ENCODE measurements at places on chromosomes 11 and 22. TPM values are rescaled to one million over a fixed set of nuclear protein-coding genes. Genes with fewer than 3 reads are reported as not detected.

GRCh38 chr11:18010121-18010670 lies 2.7 kb downstream of the SERGEF start:
- no peaks in the 10 kb centered on the region for H3K4me1 ChIP-seq
- DNase-seq = peak; percentile 2
- peaks cover 5% of the 10 kb centered on the region for H3K36me3 ChIP-seq
- no peak overlapping the region for H3K27ac ChIP-seq

DNA sequence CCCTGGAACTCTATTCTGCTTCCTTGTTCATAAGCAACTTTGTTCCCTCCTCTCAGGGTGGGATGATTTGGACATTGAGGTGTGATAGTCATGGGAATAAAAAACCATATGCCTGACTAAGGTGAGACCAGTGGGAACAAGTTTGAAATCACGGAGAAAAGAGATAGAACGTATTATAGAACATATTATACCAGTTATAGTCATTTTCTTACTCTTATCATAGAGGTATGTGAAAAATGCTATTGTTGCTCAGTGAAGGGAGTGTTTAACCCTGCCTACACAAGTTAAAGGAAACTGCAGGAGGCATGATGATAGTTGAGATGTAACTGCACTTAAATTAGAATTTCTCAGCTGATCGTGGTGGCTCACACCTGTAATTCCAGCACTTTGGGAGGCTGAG lies 15.5 kb downstream of the OR6Q1 start:
- H3K27me3 ChIP-seq = peaks cover 8% of the 10 kb centered on the region
- H3K36me3 ChIP-seq = no peaks in the 10 kb centered on the region
- no peak overlapping the region for H3K4me3 ChIP-seq
- H3K4me1 ChIP-seq = no peaks in the 10 kb centered on the region
- DNase-seq = no peak

DNA sequence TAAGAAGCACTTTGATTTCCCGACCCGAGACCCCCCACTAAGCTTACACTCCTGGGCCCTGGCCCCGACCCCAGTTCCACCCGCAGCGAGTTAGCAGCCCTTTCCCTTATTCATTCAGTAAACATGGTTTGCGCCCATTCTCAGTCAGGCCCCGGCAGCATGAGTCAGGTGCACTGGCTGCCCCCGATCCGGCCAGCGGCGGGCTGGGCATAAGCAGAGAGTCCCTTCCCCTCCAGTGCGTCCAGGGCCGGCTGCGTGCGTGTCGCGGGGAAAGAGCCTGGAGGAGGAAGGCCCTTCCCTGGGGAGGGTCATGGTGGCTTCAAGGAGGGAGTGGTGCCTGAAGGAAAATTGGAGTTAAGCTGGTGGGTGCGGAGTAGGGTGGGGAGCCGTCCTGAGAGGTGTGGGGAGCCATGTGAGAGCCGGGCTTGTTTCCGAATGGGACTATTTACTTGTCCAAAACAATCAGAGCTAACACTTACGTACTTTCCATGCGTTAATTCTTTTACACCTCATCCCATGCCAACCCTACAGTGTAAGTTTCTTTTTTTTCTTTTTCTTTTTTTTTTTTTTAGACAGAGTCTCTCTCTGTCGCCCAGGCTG lies 657 bp downstream of the IGHMBP2 start:
- H3K27me3 ChIP-seq = no peaks in the 10 kb centered on the region
- peaks cover 22% of the 10 kb centered on the region for H3K4me1 ChIP-seq
- H3K36me3 ChIP-seq = peaks cover 39% of the 10 kb centered on the region

Gene HTR3B
- not detected for total RNA-seq

Gene MMP27
- total RNA-seq = not detected

DNA sequence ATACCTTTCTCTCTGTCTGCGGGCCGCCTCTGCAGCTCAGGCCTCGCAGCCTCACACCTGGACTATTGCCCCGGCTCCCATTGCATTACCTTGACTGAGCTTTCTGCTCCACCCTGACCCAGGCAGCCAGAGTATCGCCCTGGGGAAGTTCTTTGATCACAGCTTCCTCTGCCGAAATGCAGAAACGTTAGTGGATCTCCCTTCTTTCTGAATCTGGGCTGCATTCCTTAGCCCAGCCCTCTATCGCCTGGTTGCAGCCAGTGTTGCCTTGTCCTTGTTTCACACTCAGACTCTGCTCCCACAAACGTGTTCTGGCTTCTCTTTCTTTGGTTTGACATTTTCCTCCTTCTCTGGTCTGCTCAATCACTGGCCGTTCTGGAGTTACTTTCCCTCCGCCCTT lies 195.7 kb downstream of the ADAMTS15 start:
- H3K36me3 ChIP-seq = no peaks in the 10 kb centered on the region
- DNase-seq = no peak

DNA sequence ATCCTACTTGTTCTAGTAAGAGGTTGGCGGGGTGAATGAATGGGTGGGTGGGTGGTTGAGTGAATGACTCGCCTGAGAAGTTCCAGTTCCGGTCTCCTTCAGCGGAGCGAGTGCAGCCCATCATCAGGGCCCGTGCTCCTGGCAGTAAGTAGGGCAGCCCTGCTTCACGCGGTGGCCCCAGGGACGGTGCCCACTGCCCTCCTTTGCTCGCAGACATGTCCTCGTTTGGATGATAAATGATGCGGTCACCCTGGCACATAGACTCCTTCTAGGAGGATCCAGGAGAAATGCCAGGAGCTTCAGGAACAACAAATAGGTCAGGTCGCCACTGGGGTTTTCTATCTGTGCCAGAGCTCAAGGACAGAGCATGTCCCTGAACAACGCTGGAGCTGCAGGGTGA lies 370.8 kb downstream of the CTTN start:
- no peaks in the 10 kb centered on the region for H3K36me3 ChIP-seq
- no peaks in the 10 kb centered on the region for H3K27me3 ChIP-seq
- no peak for DNase-seq
- no peak overlapping the region for H3K27ac ChIP-seq
- H3K4me1 ChIP-seq = no peaks in the 10 kb centered on the region
- H3K4me3 ChIP-seq = no peak overlapping the region

Gene KIRREL3
- total RNA-seq = not detected

Gene DPAGT1
- total RNA-seq = 115 TPM

Gene APOL5
- total RNA-seq = not detected

Gene OR10A2
- not detected for total RNA-seq

Gene TTLL1
- 6.8 TPM for total RNA-seq

GRCh38 chr11:1783725-1784529 lies 20.2 kb upstream of the CTSD start:
- no peaks in the 10 kb centered on the region for H3K27me3 ChIP-seq
- no peaks in the 10 kb centered on the region for H3K4me1 ChIP-seq
- no peak for DNase-seq
- no peaks in the 10 kb centered on the region for H3K36me3 ChIP-seq
- no peak overlapping the region for H3K27ac ChIP-seq

Gene GLYATL1
- not detected for total RNA-seq

DNA sequence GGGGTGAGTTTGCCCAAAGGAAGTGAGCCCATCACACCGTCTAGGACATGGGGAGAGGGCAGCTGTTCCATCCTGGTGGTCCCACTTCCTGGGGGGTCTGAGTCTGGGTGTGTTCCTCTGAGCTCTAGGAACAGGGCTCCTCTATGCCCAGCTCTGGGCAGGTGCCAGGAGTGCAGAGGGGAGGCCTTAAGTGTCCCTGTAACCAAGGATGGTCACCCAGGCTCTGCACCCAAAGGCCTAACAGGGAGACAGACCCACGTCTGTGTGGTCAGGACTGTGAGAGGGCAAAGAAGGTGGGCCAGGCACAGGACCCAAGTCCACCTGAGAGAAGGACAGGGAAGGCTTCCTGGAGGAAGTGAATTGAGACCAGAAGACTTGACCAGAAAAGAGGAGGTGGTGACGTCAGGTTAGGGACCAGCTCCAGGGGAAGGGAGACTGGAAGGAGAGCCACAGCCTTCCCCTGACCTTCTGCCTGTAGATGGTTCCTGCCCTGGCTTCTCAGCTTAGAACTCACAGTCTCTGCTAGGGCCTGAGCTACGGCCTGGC lies 11.3 kb upstream of the TCF20 start:
- H3K4me3 ChIP-seq = no peak overlapping the region
- H3K27ac ChIP-seq = no peak overlapping the region
- no peaks in the 10 kb centered on the region for H3K4me1 ChIP-seq
- no peaks in the 10 kb centered on the region for H3K27me3 ChIP-seq
- no peak for DNase-seq

DNA sequence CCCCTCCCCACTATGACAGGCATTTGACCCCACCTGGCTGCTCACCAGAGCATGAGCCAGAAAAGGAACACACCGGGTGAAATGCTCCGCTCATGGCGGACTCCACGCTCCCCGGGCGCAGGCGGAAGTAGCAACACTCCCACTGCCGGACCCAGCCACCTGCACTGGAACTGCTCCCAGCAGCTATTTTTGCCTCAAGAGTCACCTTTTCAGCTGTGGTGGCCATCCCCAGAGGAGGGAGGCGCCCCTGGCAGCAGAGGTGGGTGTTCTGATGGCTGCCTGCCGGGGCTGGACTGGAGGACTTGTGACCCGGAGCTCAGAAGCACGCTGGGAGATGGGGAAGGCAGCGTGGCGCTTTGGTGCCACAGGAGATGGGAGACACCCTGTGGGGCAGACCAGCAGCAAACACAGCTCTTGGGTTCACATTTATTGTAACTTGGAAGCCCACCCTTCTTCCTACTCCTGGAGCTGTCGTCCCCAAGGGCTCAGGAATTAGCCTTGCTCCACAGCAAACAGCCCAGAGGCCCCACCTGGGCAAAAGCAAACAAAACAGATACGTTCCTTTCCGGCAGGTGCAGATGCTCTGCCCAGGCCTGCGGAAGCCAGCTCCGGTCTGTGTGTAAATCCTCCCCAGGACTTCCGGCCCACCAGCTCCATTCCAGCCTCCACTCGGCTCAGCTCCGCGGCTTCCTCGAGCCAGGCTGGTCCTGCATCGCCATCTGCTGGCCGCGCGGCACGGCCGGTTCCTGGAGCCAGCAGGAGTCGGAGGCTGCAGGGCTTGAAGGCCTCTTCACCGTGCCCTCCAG lies 3.7 kb downstream of the RPS19BP1 start:
- H3K27me3 ChIP-seq = no peaks in the 10 kb centered on the region
- peak overlapping the region; percentile 24 for H3K27ac ChIP-seq
- peaks cover 41% of the 10 kb centered on the region for H3K4me1 ChIP-seq
- DNase-seq = peak; percentile 95
- peaks cover 35% of the 10 kb centered on the region for H3K36me3 ChIP-seq
- H3K4me3 ChIP-seq = no peak overlapping the region

DNA sequence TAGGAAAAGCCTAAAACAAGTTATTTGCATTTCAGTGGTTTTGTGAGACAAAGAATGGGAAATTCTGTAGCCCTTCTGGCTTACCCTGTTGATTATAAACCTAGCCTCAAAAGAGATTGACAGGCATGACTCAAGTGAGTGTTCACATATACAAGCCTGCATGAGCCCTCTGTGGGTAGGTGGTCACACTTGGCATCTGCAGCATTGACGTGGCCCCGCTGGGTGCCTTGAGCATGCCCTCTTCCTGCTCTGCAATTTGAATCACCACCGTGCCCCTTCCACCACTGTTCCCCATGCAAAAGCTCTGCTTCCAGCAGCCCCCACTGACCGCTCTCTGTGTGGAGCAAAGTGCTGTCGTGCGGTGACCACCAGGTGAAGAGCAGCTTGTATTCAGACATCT lies 21.0 kb upstream of the ADSL start:
- no peak overlapping the region for H3K4me3 ChIP-seq
- peaks cover 28% of the 10 kb centered on the region for H3K36me3 ChIP-seq
- no peak for DNase-seq
- no peaks in the 10 kb centered on the region for H3K27me3 ChIP-seq
- no peaks in the 10 kb centered on the region for H3K4me1 ChIP-seq

DNA sequence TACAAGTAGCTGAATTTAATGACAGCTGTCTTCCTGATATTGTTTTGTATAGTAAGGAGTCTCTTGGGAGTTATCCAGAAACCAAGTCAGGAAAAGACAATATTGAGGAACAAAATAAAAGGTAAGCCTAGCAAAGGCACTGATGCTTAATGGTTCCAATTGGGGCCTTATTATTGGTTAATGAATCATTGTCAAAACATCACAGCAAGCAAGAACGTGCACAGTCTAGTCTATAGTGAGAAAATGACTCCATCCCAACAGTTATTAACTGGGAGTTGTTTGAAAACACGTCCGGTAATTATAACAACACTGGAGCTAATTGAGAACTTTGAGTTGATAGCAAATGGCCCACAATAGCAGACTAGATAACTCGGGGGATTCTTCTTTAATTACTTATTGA lies 17.7 kb downstream of the BSX start:
- DNase-seq = no peak
- peaks cover 72% of the 10 kb centered on the region for H3K27me3 ChIP-seq
- no peak overlapping the region for H3K27ac ChIP-seq

GRCh38 chr11:119375337-119376196 lies 5.9 kb downstream of the USP2 start:
- peaks cover 17% of the 10 kb centered on the region for H3K4me1 ChIP-seq
- H3K36me3 ChIP-seq = no peaks in the 10 kb centered on the region
- DNase-seq = no peak
- no peaks in the 10 kb centered on the region for H3K27me3 ChIP-seq
- H3K27ac ChIP-seq = no peak overlapping the region

Gene CHRNA10
- total RNA-seq = 2.1 TPM

Gene KRTAP5-1
- not detected for total RNA-seq

GRCh38 chr11:69320756-69321741 lies 27.1 kb downstream of the MYEOV start:
- H3K4me1 ChIP-seq = peaks cover 51% of the 10 kb centered on the region
- H3K36me3 ChIP-seq = peaks cover 54% of the 10 kb centered on the region
- no peak for DNase-seq
- peak overlapping the region; percentile 86 for H3K27ac ChIP-seq
- H3K4me3 ChIP-seq = no peak overlapping the region

DNA sequence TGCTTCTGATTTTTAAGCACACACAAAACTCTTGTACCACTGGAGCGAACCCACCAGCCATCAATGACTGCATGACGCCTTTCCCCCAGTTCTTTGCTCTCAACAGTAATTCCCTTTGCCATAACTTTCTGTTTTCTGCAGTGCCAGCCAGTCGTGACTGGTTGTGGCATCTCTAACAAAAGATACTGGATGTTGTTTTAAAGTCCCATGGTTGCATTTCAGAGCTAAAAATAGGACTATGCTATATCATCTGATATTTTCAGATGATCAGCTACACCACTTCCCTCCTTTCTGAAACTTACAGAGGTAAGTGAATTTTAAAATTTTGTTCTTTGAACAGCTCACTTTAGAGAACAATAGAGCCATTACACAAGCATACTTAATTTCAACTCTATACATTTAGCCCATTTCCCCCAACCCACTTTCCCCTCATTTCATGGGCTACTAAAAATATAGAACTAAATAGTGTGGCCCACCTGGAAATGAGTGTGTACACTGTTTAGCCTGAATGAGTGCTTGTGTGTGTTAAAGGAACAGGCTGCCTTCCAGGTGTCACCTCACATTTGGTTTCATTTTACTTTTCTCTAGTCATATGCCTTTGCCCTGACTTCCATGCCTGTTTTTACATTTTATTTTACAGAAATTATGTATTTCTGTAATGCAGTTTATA lies 136.9 kb upstream of the ZC3H12C start:
- H3K27me3 ChIP-seq = no peaks in the 10 kb centered on the region
- H3K27ac ChIP-seq = no peak overlapping the region
- peaks cover 41% of the 10 kb centered on the region for H3K4me1 ChIP-seq
- H3K36me3 ChIP-seq = no peaks in the 10 kb centered on the region
- DNase-seq = no peak

- no peak overlapping the region for H3K4me3 ChIP-seq
- no peak for DNase-seq
- no peak overlapping the region for H3K27ac ChIP-seq
Observed at GRCh38 chr11:104819603-104820002, 78.7 kb downstream of the CASP12 start.

Gene LSP1
- total RNA-seq = not detected

GRCh38 chr11:7077101-7077500 lies 11.7 kb upstream of the RBMXL2 start:
- no peaks in the 10 kb centered on the region for H3K4me1 ChIP-seq
- DNase-seq = no peak
- H3K4me3 ChIP-seq = no peak overlapping the region
- no peak overlapping the region for H3K27ac ChIP-seq
- H3K27me3 ChIP-seq = no peaks in the 10 kb centered on the region
- H3K36me3 ChIP-seq = no peaks in the 10 kb centered on the region

Gene SYT12
- total RNA-seq = 3.1 TPM

Measured in A673 (cell line).